CD4-positive, alpha-beta T cell treated with Interleukin-6 at 100 ng/mL for 8 hours (primary cell): ENCODE measurements at places on chromosomes 2 and 18.

DNA sequence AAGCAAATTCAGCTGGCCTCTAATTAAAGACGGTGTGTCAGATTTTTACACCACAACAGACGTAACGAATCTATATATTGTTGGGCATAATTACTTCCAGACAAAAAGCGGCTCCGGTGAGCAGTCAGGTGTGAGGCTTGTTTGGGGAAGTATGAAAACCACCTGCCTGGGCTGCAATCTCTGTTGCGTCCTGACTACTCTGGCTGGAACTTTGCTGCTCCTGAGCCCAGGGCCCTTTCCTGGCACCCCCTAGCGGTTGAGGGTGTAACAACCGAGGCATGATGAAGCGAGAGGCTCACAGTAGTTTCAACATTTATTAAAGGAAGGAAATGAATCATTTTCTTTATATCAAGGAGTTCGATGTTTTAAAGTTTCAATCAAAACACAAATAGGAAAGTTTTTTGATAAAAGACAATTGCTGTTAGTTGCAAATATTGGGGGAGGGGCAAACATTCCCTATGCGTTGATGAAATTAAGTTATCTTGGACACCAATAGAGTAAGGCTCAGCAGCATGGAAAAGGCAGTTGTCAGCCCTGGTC lies 10.6 kb upstream of the ITGB6 start:
- peak; percentile 67 for DNase-seq

GRCh38 chr18:78625847-78626246 lies 353.8 kb upstream of the SALL3 start:
- no peak for DNase-seq

- DNase-seq = no peak
Measured at GRCh38 chr2:128639120-128639477, 320.4 kb upstream of the HS6ST1 start.

GRCh38 chr2:161045726-161046125 lies 114.5 kb upstream of the TANK start:
- DNase-seq = no peak

DNA sequence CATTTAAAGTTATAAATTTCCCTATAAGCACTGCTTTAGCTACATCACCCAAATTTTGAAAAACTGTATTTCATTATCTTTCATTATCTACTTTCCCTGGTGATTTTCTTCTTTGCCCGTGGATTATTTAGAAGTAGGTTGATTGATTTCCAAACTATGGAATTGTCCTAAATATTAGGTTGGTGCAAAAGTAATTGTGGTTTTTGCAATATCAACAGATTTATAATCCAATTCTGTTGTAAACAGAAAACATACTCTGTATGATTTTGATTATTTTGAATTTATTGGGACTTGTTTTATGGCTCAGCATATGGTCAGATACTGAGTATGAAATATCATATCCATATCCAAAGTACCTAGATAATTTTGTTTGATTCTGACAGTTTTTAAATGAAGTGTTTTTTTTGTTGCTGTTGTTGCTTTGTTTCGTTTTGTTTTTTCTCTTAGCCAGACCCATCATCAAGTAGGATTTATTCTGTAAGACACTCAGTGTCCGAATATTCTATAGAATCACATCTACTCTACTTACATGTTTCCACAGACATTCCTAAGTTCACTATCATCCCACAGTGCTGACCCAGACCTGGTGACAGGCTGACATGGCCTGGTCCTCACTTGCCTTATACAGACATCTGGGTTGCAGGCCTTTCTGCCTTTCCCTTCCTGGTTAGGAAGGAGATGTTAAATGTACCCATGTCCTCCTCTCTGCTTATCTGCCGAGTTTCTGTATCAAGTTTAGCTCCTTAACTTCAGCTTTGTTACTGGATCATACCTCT lies 2.1 kb upstream of the TRABD2A start:
- DNase-seq = no peak

DNA sequence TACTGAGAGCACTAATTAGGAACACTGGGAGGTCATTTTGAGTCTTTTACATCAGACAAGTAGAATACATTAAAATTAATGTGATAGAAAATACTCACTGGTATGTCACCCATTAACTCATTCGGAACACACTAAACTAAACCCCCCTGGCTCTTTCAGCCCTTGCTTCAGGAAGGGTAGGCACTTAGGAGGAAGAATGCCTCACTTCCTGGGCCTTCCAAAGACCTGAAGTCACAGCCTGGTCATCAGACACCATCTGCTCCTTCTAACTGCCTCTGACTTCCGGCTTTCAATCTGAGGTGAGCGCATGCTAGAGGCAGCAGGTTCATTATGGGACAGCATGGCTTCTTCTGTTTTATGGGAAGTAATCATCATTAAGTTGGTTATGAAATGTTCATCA lies 451.4 kb downstream of the PID1 start:
- DNase-seq = no peak

GRCh38 chr2:241774419-241775222 lies 2.0 kb upstream of the GAL3ST2 start:
- no peak for DNase-seq

GRCh38 chr18:549967-550366 lies 30.2 kb upstream of the CETN1 start:
- no peak for DNase-seq

DNA sequence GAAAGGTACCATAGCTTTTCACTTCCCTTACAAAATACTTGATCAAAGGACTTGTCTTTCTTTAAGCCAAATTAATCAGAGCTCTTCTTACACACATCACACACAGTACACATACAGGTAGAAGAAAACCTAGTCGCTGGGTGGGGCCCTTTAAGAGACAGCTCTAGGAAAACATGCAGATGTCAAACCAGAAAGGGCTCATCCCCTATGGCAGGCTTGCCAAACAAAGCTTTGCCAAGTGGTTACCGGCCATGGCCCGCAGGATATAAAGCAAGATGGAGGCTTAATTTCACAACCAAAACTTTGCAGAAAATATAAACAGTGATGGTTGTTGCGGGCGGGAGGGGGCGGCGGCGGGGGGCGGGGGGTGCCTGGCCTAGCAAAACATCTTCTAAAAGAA lies 2156.0 kb upstream of the PIK3C3 start:
- no peak for DNase-seq

- DNase-seq = no peak
Measured at GRCh38 chr2:160418853-160419252, 74.8 kb downstream of the RBMS1 start.

GRCh38 chr18:26480897-26481795 lies 67.2 kb downstream of the KCTD1 start:
- DNase-seq = no peak
